Activated CD4-positive, alpha-beta T cell treated with anti-CD3 and anti-CD28 coated beads for 36 hours (primary cell): ENCODE measurements at places on chromosomes 13 and 19. TPM values are rescaled to one million over a fixed set of nuclear protein-coding genes. Genes with fewer than 3 reads are reported as not detected.
A peak's percentile ranks its signal among the peaks of the same experiment; 100 is the strongest.

DNA sequence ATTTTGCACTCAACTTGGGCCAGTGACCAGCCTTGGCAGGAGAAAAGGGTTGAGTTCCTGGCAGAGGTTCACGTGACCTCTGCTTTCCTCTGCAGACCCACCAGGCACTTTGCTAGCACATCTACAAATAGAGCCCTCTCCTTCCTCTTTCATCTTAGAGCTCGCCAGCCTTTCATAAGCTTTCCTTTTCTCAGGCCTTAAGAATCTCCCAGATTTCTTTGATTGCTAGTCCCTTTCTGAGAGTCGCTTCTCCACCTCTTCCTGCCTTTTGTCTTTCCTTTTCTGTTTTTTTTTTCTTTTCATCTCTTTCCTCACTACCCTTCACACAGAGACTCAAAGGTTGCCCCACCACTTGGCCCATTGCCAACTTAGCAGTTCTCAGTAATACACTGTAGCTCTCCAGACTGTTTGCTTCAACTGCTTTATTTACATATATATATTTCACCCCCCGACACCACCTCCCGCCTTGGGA lies 375.7 kb upstream of the SPRY2 start:
- no peak for DNase-seq

GRCh38 chr19:30598688-30599087 lies 226.5 kb downstream of the ZNF536 start:
- DNase-seq = no peak

- DNase-seq = no peak
Observed at GRCh38 chr19:10863107-10863717, 8.1 kb upstream of the CARM1 start.

GRCh38 chr19:1455002-1455335 lies 5.0 kb downstream of the APC2 start:
- peak; percentile 53 for DNase-seq

DNA sequence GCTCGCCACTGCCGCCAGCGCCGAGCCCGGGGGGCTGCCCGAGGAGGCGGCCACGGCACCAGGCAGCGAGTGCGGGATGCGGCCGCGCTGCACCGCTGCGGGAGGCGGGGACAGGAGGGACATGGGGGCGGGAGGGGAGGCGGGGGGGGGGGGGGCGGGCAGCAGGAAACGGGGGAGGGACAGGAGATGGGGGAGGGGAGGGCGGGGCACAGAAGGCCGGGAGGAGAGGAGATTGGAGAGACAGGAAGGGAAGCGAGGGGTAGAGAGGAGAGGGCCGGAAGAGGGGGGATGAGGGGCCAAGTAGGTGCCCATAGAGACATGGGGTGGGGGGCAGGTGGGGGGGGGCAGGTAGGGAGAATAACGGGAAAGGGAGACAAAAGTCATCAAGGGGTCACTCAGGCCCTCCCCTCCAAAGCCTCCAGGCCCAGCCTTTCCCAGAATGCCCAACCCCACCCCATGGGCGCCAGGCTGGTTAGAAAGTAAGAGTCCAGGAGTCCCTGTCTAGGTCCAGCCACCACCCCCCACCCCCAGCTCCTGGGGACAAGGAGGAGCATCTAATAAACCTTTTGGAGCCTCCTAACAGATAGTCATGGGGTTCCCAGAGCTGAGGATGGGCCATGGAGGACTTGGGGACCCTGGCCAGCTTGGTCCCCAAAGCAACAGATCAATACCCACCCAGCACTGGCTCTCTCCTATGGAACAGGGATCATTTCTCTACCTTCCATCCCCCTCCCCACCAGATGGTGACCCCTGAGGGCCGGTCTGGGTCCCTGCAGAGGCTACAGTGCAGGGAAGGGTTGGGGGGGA lies 9.5 kb downstream of the NR2F6 start:
- peak; percentile 56 for DNase-seq

- peak; percentile 74 for DNase-seq
Observed at GRCh38 chr13:84137292-84137691, 255.0 kb upstream of the SLITRK1 start.

The NKG7 gene
- 125 TPM for total RNA-seq
